ENCODE measurements at places on chromosomes 12 and 14.
A peak's percentile ranks its signal among the peaks of the same experiment; 100 is the strongest.

DNA sequence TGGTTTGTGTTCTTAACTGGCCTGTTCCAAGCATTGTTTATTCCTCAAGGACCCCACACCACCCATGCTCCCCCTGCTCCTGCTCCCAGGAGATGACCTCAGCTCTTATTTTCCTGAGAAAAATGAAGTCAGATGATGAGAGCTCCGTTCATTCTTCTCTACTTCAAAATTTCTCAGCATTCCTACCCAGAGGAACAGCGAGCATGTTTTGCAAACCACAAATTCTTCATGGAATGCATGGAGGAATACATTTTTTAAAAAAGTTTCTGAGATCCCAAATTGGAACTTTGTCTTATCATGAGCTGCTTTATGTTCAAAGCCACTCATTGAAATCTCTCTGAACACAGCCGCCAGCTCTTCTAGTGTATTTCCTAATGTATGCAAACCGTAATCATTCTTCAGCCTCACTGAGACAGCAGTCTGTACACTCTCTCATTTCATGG lies 44.9 kb downstream of the SYNE2 start:
- peak; percentile 92 for DNase-seq

- peak; percentile 6 for DNase-seq
Observed at GRCh38 chr14:30330445-30330844, 228.5 kb upstream of the G2E3 start.

GRCh38 chr12:7344833-7345606 lies 41.1 kb downstream of the ACSM4 start:
- peak; percentile 2 for DNase-seq

DNA sequence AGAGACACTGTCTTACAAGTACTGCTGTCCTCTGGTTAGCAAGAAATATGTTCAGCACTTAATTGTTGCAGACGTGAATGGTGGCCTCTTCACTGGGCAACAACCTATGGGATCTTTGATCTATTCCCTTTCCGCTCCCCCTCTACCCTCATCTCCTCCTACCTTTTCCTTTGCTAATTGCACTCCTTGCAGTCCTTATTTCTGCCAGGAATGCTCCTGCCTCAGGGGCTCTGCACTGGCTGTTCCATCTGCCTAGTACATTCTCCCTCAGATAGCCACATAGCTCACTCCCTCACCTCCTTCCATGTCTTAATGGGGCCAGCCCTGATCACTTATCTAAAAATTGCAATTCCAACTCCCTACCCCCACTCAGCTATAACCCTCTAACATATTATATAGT lies 4.5 kb upstream of the NFYB start:
- no peak for DNase-seq

- no peak for DNase-seq
Observed at GRCh38 chr14:39974036-39974435, 541.8 kb upstream of the FBXO33 start.

- DNase-seq: peak; percentile 88
Observed at GRCh38 chr12:47551426-47551851, 154.4 kb downstream of the RPAP3 start.

GRCh38 chr12:131902332-131903241 lies 8.2 kb downstream of the ULK1 start:
- no peak for DNase-seq

- DNase-seq: no peak
Observed at GRCh38 chr12:76069339-76069738, 15.1 kb downstream of the NAP1L1 start.

DNA sequence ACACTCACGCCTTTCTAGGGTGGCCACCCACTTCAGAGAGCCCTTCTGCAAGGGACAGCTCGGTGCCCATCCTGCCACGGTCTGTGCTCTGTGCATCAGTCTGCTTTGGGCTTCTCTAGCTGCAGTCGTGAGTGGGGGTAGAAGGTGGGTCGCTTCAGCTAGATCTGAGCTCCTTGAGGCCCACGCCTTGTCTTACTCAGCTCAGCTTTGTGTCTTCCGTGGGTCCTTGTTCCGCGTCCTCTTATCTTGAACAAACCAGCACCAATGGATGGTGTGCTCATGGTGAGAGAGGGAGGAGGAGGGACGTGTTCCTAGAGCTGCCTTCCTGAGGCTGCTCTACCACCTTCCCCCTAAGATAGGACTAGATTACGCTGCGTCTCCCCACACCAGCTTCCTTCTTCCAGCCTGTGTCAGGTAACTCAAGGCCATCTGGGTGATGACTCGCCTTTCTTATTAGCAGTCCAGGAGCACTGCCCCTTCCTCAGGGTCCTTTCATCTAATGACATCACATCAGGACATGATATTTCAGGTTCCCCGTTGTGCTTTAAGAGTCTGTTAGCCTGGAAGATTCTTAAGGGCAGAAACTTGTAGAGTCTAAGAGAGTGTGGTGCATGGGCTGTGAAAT lies 118.8 kb downstream of the TSPAN9 start:
- DNase-seq: peak; percentile 39

DNA sequence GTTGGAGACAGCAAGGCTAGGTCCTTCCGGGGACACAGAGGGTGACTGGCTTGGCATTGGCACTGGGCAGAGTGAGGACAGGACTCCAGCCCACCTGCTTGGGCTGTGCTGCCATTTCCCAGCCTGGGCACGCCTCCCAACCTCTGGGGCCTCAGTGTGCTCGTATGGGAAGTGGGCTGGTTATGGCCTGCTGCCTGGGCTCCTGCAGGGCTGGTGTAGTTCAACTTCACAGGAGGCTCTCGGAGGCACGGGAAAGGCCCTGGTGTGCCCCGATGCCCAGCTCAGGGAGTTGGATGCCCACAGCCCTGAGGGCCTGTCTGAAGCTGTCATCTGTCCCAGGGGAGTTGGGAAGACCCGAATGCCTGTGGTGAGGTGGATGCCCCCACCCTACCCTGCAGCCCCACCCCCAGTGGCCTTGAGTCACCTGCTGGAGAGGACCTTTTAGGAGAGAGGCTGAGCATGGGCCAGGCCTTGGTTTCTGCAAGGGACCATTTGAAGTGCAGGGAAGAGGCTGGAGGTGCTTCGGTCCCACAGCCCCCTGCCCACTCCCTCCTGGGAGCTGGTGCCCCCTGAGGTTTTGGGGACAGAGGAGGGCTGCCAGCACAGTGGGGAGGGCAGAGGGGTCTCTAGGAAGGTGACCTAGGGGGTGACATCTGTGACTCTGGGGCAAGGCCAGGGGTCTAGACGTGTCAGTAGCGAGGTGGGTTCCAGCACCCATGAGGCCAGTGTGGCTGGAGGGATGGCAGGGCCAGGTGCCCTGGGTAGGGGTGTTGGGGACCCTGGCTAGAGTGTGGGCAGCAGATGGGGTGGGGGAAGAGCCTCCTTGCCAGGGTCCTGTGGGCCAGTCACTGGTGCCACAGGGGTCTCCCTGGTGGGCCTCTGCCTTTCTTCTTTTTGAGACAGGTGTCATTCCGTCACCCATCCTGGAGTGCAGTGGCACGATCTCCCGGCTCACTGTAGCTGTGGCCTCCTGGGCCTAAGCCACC lies 9.1 kb downstream of the ULK1 start:
- no peak for DNase-seq

- peak; percentile 84 for DNase-seq
Observed at GRCh38 chr12:97921979-97922722, 459.5 kb downstream of the RMST start.

- DNase-seq: no peak
Observed at GRCh38 chr12:70149665-70150064, 93.6 kb upstream of the CNOT2 start.

- DNase-seq: no peak
Observed at GRCh38 chr14:50783563-50783962, 47.4 kb downstream of the NIN start.

- no peak for DNase-seq
Observed at GRCh38 chr12:80802652-80803400, 86.1 kb downstream of the MYF5 start.

- DNase-seq: peak; percentile 87
Observed at GRCh38 chr12:18750085-18750484, 12.2 kb downstream of the CAPZA3 start.

DNA sequence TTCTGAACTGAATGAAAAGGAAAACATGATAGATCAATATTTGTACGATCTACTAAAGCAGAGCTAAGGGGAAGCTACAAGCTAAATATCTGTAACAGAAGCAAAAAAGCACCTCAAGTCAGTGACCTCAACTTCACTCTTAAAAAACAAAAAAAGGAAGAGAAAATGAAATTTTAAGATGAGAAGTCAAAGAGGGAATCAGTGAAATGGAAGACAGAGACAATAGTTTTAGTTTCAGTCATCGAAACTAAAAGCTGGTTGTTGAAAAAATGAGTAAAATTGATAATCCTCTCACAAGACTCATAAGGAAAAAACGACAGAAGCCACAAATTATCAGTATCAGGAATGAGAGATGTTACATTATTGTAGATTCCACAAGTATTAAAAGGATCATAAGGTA lies 11.9 kb upstream of the SLC2A13 start:
- DNase-seq: no peak

- DNase-seq: no peak
Observed at GRCh38 chr14:34449819-34450541, 12.1 kb downstream of the SPTSSA start.

DNA sequence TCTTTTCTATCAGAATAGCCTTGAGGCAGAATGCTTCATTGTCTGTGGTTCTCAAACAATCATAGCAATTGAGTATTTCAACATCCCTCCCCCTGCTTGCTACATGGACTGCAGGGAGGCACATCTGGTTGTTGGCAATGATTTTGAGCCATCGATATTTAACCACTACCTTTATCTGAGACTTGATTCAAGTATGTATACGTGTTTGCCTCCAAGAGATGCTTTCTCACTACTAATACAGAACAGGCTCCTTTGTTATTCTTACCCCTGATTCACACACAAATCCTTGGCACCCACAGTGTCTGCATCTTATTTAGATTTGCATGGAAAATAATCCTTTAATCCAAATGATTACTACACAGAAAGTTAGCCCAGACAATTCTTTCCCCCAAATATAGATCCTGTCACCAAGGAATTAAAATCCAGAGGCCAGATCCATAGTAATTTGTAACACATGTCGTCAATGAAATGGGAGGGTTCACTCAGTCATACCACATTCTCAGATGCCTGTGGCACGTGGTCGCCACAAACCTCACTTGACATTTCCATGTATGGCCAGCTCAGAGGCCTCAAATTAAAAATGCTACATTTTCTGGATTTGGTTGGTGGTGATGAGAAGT lies 199.3 kb downstream of the ITPR2 start:
- DNase-seq: peak; percentile 70

DNA sequence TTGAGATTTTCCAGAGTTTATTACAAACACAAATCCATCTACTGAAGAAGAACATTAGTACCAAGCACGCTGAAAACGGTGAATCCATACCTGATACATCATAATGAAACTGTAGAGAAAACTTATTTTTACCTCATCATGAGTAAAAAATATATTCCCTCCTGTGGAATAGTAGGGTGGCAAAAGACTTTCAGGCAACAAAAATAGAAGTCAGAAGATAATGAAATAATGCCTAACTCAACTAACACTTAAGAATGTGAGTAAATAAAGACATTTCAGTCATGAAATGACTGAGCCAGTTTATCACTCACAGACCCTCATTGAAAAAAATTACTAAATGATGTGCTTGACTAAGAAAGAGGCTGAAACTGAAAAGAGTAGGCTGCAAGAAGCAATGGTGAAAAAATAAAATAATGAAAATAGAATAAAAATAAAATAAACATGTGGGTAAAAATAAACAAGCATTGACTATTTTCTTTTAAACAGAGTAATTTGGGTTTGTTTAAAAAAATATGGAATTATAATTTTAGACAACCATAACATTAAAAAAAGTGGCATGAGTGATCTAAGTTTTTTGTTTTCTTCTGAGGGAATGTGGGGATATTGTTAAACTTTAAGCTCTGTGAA lies 148.6 kb downstream of the ASCL1 start:
- no peak for DNase-seq

- peak; percentile 41 for DNase-seq
Observed at GRCh38 chr12:87082756-87083155, 826.6 kb upstream of the MGAT4C start.

DNA sequence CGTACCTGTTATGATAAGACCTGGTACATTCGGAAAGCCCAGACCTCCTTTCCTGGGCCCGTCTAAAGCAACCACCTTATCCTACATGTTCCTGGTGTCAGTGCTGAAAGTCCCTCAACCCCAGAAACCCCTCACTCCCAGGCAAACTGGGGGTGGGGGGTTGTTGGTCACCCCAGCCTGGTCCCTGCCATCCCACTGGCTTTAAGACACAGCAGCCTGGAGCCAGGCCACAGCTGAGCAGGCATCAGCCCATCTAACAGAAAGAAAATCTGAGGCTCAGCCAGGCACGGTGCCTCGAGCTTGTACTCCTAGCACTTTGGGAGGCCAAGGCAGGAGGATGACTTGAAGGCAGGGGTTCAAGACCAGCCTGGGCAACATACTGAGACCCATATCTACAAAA lies 4.5 kb downstream of the SELPLG start:
- DNase-seq: no peak

DNA sequence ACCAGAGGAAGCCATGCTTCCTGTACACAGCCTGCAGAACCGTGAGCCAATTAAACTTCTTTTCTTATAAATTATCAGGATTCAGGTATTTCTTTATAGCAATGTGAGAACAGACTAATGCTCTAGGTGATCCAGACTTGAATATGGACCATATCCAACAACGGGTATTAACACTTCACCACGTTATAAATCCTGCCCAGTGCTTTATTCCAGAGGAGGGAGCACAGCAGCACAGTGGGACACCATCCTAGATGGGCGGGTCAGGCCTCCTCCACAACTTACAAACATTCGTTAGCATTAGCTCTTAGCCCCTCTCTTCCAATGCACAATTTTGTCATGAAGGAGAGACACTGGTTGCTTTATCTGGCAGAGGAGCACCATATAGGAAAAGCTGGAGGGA lies 66.0 kb downstream of the TMCC3 start:
- no peak for DNase-seq

DNA sequence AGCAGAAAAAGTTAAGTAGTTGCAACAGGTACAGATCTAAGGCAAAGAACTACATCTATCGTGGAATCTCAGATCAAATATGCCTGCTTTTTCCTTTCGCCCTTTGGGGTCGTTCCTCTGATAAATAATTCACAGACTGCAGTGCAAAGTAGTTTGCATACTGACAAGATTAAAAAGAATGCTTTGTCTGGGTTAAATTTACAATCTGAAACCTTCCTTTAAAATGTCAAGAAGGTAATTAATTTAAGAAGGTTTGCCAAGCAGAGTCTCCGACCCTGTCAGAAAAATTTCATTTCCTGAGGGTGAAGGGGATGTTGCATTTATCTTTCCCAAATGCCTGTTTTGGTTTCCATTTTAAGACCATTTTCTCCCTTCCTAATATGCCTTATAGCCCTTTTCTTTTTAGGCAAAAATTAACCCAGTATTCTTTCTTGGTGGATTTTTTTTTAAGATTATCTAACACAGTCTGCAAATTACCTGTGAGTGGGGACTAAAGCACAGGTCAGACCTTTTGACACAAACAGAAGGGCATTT lies 406.9 kb downstream of the LRIG3 start:
- DNase-seq: no peak

DNA sequence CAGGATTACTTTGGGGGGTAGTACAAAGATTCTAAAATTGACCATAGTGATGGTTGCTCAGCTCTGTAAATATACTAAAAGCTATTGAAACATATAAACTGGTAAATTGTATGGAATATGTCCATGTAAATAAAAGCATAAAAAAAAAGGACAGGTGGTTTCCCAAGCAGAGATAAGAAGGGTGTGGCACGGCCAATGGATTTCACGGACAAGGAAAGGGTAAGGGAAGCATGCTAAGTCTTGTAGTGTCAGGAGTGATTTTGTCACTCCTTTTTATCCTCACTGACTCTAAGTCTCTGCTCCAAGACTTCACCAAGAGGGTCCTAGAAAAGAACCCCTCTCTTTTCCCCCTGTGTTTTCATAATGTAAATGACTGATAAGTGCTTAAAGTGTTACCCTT lies 229.2 kb downstream of the SPTSSA start:
- DNase-seq: no peak
